Hematopoietic multipotent progenitor cell treated with erythropoietin and hydrocortisone succinate and interleukin-3 and kit ligand, for 15 days (in vitro differentiated cells): ENCODE measurements at places on chromosomes 1 and 21.

GRCh38 chr1:116131866-116132605 is 20.8 kb downstream of the MAB21L3 start:
- peak; percentile 69 for DNase-seq

GRCh38 chr1:162216604-162217003 is 147.1 kb downstream of the NOS1AP start:
- DNase-seq: no peak

GRCh38 chr1:7265771-7266371 is 480.6 kb downstream of the CAMTA1 start:
- DNase-seq: no peak

DNA sequence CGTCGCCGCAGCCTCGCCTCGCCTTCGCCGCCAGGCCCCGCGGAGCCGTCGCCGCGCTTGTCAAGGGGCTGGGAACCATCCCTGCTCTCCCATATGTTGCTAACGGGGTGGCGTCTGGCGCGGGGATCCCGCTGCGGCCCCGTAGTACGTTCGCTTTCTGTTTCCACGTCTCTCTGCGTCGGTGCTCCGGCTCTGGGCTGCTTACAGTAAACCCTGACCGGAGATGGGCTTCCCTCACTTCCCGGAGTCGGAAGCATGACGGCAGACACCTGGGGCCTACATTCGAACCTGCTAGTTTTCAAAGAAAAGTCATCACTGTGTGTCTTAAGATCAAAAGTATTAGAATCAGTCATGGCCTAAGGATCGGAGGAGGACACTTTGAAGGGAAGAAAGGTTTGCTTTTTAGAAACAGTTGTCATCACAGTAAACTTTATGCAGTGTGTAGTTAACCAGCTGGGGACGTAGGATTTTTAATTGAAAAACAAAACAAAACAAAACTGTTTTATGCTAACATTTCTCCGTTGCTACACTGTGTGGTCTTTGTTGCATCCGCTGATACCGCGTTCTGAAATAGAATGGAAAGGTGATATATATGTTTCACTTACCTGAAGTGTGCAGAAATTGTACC is 69.0 kb downstream of the SLC35A3 start:
- peak; percentile 65 for DNase-seq

GRCh38 chr21:33196941-33197374 is 32.8 kb upstream of the IFNAR2 start:
- peak; percentile 83 for DNase-seq

DNA sequence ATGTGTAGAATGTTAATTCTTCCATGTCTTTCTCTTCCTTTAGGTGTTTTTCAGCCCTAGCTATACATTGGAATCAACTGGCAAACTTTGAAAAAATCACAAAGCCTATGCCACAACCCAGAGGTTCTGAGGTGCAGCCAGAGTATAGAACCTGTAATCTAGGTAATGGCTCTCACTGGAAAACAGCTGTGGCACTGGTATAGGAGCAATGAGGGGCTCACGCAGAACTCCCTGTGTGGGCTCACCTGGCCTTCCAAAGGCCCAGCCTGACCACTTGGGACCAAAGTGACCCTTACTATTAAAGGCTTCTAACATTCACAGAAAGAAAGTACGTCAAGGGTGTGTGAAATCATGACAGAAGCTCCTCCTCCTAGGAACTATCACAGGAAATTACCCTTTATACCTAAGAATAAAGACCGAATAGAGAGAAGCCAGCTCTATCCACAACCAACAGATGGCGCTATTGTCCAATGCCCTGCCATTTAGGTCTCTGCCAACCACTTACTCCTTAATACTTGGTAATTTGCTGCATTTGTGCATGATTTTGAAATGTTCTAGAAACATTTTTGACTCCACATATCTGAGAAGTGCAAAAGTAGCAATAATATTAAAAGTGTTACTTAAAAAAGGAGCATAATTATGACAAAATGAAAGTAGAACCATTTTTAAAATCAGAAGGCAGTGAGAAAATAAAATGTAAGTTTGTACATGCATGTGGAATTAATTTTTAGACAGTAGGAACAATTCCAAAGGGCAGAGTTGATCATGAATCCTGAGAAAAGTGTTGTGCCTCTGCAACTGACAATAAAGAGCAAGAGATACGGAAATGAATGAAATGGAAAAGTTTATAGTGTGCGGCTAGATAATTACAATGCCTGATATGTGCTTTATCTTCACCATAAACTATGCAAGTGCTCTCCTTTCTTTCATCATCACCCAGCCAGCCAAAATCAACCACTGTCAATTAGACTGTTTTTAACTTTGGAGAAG is 93.1 kb upstream of the HAO2 start:
- DNase-seq: peak; percentile 51

- no peak for DNase-seq
Measured at GRCh38 chr1:168842306-168842705, 113.3 kb upstream of the DPT start.

GRCh38 chr21:37408464-37409193 is 42.1 kb downstream of the DYRK1A start:
- DNase-seq: no peak

GRCh38 chr21:37878946-37879660 is 37.2 kb downstream of the KCNJ6 start:
- peak; percentile 7 for DNase-seq

- DNase-seq: no peak
Measured at GRCh38 chr1:243315893-243316292, 60.1 kb downstream of the SDCCAG8 start.

GRCh38 chr21:39010629-39011404 is 172.4 kb downstream of the PSMG1 start:
- no peak for DNase-seq

- DNase-seq: peak; percentile 49
Measured at GRCh38 chr1:61143821-61144424, 61.6 kb downstream of the NFIA start.

GRCh38 chr1:173714759-173715537 is at the start of gene KLHL20:
KLHL20 (plus strand) TSS chr1:173714981; CDS start chr1:173716044, 1,063 bp downstream.
- DNase-seq: peak; percentile 84

- DNase-seq: no peak
Measured at GRCh38 chr1:114554577-114554976, 26.8 kb downstream of the BCAS2 start.

DNA sequence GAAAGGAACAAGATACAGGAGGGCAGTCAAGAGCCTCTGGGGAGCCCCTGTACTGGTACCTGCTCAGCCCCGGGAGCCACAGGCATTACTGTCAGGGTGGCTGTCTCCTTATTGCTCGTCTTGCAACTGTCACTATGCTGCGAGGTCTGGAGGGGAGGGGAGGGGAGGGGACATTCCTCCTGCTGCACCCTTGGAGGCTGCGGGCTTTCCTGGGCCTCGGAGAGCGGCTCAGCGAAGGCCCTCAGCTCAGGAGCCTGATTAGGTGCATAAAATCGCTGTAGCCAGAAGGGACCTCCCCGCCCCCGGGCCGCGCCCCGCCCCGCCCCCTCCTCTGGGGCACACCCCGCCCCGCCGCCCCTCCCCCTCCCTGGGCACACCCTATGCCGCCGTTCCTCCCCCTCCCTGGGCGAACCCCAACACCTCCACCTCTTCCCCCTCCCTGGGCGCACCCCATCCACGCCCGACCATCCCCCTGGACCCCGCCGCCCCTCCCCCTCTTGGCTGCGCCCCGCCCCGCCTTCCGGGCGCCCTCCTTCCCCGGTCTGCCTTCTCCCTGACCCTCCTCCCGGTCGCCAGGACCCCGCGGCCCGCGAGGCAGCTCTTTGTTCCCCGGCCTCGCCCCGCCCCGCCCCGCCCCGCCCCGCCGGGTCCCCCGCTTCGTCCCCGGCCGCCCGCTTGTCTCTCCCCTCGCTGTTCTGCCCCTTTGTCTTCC is 35.5 kb downstream of the CACHD1 start:
- DNase-seq: no peak

DNA sequence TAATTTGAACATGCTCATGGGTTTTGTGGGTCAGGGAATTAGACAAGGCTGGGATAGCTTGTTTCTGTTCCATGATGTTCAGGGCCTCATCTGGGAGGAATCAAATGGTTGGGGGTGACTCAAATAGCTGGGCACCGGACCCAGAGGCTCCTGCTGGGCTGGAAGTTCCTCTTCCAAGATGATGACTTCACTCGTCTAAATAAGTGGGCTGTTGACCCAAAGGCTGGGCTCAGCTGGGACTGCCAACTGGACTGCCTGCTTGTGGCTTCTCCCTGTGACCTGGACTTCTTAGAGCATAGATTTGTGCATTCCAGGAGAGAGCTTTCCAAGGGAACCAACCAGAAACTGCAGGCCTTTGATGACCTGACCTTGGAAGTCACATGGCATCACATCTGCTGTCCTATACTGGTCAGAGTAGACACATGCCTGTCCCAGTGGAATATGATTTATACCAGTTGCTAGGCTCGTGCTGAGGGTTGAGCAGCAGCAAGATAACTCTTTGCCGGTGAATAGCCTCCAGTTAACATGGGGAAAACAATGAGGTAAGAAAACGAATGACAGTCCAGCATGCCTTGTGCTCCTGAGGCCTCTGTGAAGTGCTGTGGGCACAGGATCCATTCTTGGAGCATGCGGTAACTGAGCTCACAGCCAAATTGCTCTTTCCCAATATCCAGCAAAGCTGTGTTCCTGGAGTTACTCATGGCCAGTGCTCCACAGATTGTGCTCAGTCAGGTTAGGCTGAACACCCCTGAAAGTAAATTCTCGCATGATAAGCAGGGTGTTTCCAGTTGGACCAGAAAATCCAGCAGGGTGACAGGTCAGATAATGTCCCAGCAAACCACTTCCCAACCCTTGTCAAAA is 272.9 kb upstream of the TMEM51 start:
- no peak for DNase-seq
